Activated CD4-positive, alpha-beta T cell treated with anti-CD3 and anti-CD28 coated beads for 4 hours (primary cell): ENCODE measurements at places on chromosomes 6 and 20.

DNA sequence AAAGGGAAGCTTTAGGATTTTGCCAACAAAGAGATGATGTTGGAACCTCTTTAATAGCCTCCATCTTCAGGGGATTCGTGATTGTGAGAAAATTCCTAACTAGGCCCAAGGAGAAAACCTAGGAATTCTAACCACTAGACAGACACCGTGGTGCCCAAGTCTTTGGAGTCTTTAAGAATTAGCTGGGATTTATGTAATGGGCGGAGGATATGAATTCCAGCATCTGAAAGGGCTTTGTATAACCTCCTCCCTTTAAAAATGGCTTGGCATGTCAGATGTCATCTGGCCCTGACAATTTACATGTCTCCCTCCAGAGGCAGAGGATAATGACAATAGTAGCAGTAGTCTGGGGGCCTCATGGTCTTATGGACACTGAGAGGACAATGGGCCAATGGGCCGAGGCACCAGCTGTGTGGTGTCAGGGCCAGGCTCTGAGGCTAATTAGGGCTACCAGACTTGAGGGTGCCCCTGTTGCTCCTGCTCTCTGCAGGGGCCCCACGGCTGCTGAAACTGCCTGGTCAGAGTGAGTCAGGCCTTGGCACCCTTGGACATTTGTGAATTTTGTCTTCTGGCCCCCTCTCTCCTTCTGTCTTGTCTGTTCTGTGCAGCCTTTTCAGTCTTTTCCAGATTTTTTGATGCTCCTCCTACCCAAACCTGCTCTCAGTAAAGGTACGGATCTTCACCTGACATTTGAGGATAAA lies 113.9 kb downstream of the EDN1 start:
- no peak for DNase-seq

DNA sequence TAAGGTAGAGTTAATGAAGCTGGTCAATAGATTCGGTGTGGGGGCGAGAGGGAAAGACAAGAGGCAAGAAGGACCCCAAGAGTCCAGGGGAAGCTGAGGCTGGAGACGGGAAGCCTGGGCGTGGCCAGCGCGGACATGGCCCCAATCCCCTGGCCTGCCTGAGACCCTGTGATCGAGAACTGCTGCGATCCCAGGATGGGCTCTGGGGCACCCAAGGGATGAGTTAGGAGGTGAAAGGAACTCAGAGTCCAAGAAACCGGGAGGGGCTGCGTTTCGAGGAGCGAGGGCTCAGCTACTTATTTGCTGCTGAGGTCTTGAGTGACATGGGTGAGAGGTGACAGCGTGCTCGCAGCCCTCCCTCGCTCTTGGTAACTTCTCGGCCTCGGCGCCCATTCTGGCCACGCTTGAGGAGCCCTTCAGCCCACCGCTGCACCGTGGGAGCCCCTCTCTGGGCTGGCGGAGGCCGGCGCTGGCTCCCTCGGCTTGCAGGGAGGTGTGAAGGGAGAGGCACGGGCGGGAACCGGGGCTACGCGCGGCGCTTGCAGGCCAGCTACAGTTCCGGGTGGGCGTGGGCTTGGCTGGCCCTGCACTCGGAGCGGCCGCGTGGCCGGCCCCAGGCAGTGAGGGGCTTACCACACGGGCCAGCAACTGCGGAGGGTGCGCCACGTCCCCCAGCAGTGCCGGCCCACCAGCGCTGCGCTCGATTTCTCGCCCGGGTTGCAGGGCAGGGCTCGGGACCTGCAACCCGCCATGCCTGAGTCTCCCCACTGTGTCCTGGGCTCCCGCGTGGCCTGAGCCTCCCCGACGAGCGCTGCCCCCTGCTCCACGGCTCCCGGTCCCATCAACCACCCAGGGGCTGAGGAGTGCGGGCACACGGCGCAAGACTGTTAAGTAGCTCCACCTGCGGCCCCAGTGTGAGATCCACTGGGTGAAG lies 58.2 kb downstream of the IRF4 start:
- DNase-seq: no peak

GRCh38 chr20:6037082-6037481 lies 16.8 kb downstream of the LRRN4 start:
- DNase-seq: no peak

GRCh38 chr20:54017846-54018245 lies 52.5 kb downstream of the BCAS1 start:
- no peak for DNase-seq

- no peak for DNase-seq
Measured at GRCh38 chr6:137058037-137058436, 13.3 kb upstream of the IL20RA start.

DNA sequence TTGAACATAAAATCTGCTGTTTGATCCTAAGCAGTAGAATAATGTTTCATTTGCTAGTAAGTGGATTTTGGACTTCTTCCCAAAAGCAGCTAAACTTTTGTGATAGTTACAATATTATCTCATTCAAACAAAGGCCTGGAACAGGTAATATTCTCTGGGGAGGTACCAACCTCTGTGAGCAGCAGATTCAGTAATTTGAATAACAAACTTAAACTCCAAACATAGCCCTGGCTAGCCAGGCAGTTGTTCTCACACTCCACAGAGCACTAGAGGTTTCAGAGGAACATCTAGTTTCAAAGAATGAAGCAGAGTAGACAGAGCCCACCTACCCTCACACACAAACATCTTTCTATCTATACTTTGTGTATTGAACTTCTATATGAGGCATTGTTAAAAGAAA lies 40.9 kb downstream of the LGSN start:
- DNase-seq: no peak

- no peak for DNase-seq
Measured at GRCh38 chr6:150320442-150320841, 48.4 kb upstream of the IYD start.
